Activated CD4-positive, alpha-beta T cell treated with anti-CD3 and anti-CD28 coated beads for 4 hours (primary cell): ENCODE measurements at places on chromosomes 5 and 9.

DNA sequence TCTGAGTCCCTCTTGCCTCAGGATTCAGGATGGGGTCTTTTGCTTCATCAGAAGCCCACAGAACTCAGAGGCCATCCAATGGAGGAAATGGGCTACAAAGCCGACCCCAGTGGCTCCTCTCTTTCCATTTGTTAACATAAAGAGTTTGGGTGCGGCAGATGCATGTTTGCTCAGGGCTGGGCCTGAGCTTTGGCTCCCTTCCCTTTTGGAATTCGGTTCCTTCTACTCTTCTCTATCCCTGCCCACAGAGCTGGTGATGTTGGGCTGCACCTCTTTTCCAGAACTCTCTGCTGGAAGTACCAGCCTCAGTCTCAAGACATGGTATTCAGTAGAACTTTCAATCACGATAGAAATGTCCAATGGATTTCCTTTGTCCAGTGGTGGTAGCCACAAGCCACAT lies 66.9 kb upstream of the AGXT2 start:
- no peak for DNase-seq

GRCh38 chr9:101130054-101130453 lies 101.5 kb downstream of the PLPPR1 start:
- DNase-seq: no peak

GRCh38 chr9:22165144-22165543 lies 156.0 kb upstream of the CDKN2B start:
- DNase-seq: no peak

DNA sequence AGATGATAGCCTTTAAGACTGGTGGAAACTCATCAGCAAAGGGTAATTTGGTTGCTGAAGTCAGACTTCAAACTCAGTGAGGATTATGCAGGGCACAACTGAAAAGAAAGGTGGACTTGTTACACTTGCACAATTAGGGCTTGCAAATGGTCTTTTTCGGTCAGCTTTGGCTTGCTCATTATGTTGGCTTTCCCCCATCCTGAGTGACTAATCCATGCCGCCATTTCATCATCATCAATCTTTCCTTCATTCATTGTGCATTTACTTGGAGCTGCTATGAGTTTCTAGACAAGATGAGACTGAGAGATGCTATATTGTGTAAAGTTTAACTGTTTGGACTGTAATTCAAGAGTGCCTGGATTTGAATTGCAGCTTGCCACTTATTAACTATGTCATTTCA lies 134.8 kb upstream of the PPP1R2B start:
- no peak for DNase-seq

- no peak for DNase-seq
Observed at GRCh38 chr5:65978251-65978650, 51.9 kb downstream of the ERBIN start.

DNA sequence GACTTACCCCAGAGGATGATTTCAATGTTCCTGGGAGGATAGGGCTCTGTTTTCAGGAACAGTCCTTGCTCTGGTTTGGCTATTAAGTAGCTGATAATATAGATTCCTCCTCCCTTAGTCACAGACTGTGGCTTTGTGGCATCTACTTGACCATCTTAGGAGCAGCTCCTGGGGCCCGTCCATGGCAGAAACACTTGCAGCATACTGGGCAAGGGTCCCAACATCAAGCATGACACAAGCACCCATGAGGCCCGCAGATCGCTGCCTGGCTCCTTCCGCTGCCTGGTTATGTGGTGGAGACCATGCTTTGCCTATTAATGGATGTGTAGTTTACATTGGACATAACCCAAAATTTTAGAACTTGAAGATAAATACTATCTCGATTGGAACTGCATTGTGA lies 170.1 kb downstream of the ICE1 start:
- DNase-seq: no peak

DNA sequence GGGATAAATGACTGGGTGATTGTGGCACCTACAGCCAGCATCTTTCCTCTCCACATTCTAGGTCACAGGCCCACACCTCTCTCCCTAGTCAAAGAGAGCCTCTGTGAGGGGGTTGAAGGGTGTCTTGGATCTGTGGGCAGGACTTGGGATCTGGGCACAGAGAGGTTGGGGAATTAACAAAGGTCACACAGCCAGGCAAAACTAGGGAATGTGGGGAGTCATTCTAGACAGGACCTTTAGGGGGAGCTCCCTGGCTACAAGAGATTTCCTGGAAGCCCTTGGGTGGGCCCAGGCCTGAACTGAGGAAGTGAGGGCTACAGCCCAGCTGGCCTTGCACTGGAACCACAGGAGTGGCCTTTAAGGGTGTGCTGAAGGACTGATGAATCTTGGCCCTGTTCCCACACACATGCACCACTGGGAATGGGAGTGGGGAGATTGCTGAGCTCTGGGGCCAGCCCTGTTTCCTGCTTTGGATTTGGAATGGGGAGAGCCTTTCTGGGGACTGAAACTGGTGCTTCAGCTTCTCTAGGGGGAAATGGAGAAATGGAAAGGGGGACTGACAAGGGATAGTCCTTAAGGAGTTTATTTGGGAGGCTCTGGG lies 12.4 kb upstream of the CXXC5 start:
- no peak for DNase-seq

- DNase-seq: no peak
Observed at GRCh38 chr9:14232111-14232510, 81.8 kb downstream of the NFIB start.

DNA sequence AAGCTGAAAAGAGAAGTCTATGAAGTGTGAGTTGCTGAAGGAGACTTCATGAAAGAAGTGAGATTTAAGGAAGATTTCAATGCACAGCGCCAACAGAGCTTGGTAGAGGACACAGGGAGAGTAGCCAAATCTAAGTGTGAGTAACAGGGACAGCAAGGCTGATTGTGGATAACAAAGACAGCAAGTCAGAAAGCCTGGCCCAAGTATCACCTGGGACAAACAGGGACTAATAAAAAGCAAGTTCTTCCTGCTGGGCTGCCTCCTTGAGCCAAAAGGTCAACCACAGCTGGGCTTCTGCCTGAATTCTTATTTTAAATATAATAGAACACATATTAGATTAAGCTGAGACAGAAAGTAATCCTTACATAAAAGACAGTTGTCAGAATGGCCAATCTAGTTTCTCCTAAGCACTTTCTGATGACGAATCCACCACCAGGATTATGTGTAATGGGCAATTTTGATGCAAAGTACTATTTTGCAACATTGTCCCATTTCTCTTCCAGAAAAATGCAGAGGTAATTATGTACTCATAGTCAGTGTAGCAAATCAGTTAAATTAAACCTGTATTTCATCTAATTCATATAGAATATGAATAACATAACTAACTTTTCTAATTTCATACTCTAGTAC lies 73.8 kb downstream of the MAPKAP1 start:
- DNase-seq: no peak

- no peak for DNase-seq
Observed at GRCh38 chr5:172163346-172163745, 24.7 kb downstream of the STK10 start.

GRCh38 chr5:102794677-102795331 lies 39.7 kb downstream of the PAM start:
- DNase-seq: no peak

DNA sequence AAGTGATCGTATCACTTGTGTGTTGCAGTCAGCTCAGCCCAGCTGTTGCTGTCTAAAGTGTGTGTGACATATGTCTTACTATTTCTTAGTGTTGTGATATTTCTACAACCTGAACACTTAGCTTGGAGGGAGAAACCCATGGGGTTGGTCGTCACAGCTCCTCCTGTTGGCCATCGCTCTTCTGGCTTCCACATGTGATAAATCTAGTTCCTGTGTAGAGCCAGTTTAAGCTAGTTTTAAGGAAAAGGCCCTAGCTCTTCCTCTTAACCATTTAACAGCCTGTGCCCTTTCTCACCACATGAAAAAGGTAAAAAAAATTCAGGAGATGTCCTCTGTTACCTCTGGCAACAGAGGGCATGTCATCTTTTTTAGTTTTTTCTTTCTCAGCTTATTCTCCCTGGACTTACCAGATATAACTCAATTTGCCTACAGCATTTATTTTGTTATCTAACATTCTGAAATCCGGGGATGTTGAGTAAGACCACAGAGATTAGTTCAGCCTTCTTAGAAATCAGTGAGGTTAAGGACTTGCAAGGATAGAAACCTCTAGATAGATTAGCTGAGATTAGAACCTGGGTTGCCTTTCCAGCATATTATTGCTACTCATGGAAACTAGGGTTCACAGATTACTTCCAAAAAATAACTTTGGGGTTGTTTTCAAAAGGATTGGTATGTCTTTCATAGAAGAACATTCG lies 100.4 kb downstream of the GAPVD1 start:
- no peak for DNase-seq

DNA sequence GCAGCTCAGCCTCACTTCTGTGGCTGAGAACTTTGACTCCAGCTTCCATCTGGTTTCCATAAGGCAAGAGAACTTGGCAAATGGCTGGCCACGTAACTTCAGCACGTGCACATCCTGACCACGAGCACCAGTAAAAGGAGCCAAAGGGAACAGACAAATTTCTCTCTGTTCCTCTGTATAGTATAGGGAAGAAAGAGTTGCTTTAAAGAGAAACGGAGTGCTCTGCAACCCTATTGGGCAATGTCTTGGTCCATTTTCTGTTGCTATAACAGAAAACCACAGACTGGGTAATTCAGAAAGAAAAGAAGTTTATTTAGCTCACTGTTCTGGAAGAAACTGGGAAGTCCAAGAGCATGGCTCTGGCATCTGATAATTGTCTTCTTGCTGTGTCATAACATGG lies 558.7 kb downstream of the ACTL7B start:
- DNase-seq: no peak

DNA sequence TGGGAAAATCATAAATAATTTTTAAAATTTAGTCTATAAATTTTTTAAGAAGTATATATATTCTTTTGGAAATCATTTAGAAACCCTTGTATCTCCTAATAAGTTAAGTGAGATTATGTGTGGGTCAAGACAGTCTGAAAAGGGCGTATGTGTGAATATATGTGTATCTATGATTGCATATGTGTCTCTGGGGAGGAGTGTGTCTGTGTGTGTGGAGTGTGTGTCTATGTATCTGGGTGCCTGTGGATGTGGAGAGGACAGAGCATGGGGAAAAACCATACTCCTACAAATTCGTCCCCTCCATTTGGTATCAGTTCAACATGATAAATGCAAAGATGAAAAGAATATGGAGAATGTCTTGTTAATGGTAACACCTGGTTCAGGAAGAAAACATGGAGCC lies 342.0 kb upstream of the ACTBL2 start:
- DNase-seq: no peak

GRCh38 chr9:8640761-8641160 lies 841.2 kb upstream of the DMAC1 start:
- DNase-seq: no peak

- no peak for DNase-seq
Observed at GRCh38 chr9:25724424-25724823, 46.2 kb upstream of the TUSC1 start.

DNA sequence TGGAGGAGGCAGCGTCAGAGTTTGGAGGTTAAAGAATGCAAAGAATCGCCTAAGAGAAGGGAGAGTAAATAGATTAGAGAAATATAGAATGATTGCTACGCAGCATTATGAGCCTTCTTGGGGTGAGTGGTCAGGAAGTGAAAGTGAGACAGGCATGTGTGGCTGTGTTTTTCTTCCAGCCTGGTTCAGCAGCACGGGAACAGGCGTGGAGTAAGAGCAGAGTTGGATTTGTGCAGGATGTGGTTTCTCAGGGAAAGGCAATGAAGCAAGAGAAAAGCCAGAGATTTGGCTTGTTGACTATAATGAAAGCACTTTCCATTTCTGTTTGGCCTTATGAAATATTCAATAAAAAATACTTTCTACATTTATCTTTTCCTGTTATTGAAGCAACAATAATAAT lies 34.3 kb upstream of the FRMD3 start:
- no peak for DNase-seq

DNA sequence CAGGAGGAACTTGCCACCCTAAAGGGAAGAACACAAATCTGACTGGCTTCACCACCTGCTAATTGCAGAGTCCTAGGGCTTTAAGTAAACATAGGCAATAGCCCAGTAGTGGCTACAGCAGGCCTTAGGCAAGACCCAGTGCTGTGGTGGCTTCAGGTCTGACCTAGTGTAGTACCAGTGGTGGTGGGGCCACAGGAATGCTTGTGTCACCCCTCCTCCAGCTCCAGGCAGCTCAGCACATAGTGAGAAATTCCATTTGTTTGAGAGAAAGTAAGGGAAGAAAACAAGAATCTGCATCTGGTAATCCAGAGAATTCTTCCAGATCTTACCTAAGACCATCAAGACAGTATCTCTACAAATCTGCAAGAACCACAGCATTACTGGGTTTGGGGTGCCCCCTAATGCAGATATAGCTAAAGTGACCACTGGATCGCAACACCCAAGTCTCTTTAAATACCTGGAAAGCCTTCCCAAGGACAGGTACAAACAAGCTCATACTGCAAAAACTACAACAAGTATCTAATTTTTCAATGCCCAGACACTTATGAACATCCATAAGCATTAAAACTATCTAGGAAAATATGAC lies 102.6 kb upstream of the TRPM3 start:
- DNase-seq: no peak

DNA sequence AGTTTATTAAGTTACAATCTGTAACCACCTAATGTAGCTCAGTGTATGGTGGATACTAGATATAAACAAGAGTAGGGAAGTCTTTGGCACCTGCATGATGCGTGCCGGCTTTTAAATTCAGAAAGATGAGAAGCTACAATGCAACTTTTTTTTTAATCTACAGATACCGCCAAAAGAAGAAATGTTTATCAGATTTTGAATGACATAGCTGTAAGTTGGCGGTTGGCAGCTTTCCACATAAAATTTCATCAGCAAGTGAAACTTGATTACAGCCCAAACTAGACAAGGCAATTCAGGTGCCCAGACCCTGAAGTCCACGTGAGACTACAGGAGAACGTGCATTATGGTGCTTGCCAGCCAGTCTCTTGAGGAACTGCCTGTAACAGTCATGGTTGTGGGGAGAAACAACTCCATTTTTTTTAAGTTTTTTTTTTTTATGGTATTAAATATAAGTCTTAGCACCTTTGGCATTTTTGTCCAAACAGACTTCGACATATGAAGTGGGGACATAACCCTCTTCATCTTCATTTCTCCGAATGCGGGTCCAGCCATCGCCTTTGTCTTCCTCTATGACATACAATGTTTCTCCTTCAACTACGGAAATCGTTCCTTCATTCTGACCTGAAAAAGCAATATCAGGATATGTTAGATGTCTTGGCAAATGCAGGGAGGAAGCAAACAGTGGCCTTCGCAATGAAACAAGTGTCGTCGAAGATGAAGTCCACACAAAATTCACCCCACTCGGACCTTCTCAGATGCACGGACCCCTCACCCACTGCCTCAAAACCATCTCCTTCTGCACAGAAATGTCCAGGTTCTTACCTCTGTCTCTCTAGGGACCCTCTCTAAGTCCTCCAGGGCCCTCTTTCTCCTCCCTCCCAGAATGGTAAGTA lies 60.4 kb downstream of the USP20 start:
- peak; percentile 38 for DNase-seq

DNA sequence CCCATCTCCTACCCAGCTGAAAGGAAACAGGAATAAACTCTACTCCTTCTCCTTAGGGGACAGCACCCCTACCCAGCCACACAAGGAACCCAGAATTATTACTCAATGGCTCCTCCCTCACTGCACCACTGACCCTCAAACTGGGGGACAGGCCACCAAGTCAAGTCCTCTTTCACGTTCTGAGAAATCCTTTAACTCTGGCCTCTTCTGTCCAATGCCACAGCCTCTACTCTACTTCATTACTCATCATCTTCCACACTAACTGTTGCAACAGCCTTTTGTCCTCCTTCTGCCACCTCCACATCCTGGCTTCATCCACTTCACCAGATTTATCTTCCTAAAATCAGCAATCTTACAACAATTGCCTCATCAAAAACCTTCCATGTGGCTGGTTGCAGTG lies 6.8 kb downstream of the TTC39B start:
- no peak for DNase-seq
